ENCODE measurements at places on chromosomes 16 and 17.

GRCh38 chr17:28398280-28398981 is 7.6 kb downstream of the SLC46A1 start:
- no peak for DNase-seq

- no peak for DNase-seq
Observed at GRCh38 chr17:1004769-1005295, 7.9 kb downstream of the TIMM22 start.

DNA sequence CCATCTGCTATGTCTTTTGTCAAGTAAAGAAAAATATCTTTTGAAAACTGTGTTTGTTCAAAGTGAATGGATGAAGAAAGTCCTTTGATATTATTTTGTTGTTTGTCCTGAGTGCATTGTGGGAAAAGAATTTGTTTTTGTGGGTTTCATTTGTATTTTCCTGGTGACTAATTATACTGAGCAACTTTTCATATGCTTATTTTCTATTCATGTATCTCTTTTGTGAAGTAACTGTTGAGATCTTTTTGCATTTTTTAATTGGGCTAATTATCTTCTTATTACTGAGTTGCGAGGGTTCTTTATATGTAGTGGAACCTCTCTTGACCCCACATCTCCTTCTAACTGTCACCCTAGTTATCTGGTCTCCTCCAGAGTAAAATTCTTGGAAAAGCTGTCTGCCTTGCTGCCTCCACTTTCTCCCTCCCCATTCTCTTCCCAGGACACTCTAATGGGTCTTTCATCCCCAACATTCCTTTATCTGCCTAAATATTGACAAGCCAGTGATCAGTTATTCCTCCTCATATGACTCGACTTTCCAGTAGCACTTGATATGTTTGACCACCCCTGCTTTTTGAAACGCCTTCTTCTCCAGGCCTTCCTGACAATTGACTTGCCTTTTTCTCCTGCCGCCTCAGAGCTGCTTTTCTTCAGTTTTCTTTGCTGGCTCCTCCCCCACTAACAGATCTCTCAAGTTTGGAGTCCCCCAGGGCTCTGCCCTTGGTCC is 117.6 kb upstream of the HAS3 start:
- DNase-seq: no peak

DNA sequence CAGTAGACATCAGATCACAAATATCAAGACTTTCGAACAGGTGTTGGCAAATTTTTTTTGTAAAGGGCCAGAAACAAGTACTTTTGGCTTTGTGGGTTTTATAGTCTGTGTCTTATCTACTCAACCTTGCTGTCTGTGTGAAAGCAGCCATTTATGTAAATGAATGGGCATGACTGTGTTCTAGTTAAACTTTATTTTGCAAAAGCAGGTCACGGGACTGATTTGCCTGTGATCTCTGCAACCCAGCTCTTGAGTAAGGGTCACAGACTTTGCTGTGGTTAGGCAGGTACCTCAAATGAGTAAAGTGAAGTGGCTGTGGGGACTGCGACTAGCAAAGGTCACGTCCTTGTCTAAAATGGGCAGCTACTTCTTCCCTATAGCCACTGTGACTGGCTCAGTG is 136.5 kb downstream of the FTO start:
- DNase-seq: no peak

DNA sequence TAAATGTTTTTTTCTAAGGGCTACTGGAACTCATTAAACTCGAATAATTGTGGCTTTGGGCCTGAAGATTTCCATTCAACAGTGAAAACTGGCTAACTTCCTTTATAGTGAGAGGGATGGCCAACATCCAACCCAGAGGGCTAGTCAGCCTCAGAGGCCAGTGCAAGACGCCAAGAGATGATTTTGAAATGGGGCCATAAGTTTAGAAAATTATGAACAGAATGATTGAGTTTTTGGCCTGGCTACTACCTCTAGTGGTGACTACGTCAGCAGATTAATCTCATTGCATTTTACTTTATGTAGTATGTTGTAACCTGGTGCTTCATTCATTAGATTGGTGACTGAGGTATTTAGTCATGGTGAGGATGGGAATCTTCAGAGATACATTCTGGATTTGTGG is 28.4 kb downstream of the HAPSTR1 start:
- no peak for DNase-seq

DNA sequence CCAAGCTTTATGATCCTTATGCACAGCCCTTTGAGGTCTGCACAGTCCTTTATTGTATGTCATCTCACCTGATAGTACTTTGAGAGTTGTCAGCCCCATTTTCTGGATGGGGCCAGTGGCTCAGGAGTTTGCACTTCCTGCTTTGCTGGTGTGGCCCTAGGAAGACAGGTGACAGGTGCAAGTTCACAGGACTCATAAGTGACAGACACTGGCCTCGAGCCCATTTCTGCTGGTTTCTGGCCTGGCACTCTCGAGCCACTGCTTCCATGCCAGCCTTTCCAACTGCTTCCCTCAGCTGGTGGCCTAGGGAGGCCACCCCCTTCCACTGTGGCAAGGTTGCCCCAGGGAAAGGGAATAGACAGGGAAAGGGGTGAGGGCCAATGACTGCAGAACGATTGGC is 84.4 kb upstream of the CCL1 start:
- no peak for DNase-seq

- no peak for DNase-seq
Observed at GRCh38 chr16:70646260-70647241, at the start of gene IL34. Gene IL34, plus strand, starts transcription at chr16:70646559. Its CDS starts 389 bp downstream, at chr16:70646948.

DNA sequence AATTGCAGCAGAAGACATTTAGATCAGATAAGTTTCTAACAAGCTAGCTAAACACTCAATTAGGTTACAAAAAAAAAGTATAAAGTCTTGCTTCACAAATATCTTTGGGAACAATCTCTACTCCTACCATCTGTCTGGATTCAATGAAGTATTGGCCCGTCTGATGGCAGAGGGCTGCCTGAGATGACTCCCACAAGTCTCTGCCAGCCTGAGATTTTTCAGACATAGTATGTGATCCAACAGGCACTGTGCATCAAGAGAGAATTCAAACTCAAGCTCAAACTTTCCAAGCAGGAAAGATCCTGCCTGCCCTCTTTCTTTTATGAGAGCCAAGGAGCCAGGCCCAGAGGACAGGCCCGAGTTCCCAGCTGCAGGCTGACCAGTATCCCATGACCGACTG is 22.6 kb downstream of the SLC39A11 start:
- DNase-seq: no peak

GRCh38 chr17:51833620-51834019 is 324.9 kb downstream of the CA10 start:
- no peak for DNase-seq

DNA sequence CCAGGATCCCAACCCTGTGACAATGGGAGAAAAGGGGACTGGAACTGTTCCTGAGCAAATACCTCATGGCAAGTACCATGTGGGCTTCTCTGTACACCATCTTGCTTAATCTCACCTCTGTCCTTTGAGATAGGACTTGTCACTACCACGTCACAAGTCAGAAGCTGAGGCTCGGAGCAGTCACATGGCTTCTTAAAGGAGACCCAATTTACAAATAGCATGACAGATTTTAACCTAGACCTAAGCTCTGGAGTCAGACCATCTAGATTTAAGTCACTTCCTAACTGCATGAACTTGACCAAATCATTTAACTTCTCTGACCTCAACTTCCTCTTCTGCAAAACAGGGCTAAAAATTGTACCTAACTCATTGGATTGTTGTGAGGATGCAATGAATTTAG is 36.0 kb upstream of the CCL1 start:
- no peak for DNase-seq

DNA sequence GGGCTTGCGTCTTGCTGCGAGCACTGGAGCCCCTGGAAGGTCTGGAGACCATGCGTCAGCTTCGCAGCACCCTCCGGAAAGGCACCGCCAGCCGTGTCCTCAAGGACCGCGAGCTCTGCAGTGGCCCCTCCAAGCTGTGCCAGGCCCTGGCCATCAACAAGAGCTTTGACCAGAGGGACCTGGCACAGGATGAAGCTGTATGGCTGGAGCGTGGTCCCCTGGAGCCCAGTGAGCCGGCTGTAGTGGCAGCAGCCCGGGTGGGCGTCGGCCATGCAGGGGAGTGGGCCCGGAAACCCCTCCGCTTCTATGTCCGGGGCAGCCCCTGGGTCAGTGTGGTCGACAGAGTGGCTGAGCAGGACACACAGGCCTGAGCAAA is 7.4 kb downstream of the MPG start:
- no peak for DNase-seq

- no peak for DNase-seq
Observed at GRCh38 chr16:87309620-87310525, 7.3 kb downstream of the C16orf95 start.
